ENCODE measurements at places on chromosomes 7 and 10.
A peak's percentile ranks its signal among the peaks of the same experiment; 100 is the strongest.

DNA sequence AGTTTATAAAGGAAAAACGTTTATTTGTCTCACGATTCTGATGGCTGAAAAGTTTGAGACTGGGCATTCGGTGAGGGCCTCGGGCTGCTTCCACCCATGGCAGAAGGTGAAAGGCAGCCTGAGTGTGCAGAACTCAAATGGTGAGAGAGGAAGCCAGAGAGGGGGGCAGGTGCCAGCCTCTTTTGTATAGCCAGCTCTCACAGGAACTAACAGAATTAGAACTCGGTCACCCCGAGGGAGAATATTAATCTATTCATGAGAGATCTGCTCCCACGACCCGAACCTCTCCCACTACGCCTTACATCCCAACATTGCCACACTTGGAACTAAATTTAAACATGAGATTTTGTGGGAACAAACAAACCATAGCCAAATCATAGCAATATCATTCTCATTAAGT, 112.6 kb downstream of the ZPBP start:
- peak; percentile 72 for DNase-seq

GRCh38 chr10:51224671-51225161, 150.4 kb downstream of the PRKG1 start:
- no peak for DNase-seq

- DNase-seq = no peak
Measured at GRCh38 chr7:28619256-28619655, 206.9 kb downstream of the CREB5 start.

DNA sequence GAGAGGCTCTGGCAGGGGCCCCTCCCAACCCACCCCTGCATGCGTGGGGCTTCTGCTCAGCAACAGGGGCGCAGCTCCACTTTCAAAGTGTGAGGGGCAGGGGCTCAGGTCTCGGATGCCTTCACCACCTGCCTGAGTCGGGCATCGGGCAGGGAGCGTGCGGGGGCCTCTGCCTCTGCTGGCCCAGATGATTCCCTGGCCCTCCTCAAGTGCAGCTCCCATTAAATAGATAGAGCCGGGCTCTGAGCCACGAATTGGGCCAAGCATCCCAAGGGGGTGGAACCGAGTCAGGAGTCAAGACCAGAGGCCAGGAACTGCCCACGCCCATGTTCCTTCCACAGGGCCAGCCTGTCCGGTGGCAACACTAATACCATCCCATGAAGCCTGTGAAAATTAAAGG, 108.9 kb upstream of the FAM20C start:
- DNase-seq = no peak

DNA sequence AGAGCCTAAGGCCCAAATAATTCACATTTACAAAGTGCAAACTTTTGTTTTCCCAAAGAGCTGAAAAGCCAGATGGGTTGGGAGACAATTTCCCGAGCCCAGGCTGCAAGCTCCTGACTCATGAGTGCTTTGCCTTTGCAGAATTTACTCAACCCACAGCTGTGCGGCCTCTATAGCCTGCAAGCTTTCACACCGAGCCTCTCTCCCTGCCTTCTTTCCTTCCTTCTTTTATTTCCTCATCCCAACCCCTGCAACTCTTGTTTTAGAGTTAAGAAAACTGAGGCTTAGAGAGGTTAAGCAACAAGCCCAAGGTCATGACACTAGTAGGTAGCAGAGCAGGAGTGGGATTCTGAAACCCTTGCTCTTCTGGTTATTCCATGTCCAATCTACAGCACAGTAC, 203.0 kb upstream of the GPR26 start:
- DNase-seq = no peak

DNA sequence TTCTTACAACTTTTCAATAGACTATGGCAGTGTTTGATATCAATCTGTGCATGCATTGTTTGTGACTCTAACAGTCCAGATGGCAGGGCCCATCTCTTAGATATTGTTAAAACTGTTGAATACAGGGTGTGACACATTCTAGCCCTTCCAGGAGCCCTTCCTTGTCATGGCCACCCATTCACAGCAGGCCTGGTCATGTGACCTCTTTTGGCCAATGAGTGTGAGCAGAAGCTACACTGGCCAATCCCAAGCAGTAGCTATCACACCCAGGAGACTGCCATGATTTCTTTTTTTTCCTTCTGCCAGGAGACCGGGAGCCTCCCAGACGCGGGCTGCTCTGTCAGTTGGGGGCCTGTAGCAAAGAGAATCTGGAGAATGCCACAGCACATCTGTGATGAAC, 655.4 kb upstream of the MKI67 start:
- DNase-seq = no peak

- DNase-seq = no peak
Measured at GRCh38 chr7:10802011-10802410, 171.7 kb upstream of the PHF14 start.

- no peak for DNase-seq
Measured at GRCh38 chr7:6179620-6180343, 92.6 kb downstream of the CYTH3 start.

DNA sequence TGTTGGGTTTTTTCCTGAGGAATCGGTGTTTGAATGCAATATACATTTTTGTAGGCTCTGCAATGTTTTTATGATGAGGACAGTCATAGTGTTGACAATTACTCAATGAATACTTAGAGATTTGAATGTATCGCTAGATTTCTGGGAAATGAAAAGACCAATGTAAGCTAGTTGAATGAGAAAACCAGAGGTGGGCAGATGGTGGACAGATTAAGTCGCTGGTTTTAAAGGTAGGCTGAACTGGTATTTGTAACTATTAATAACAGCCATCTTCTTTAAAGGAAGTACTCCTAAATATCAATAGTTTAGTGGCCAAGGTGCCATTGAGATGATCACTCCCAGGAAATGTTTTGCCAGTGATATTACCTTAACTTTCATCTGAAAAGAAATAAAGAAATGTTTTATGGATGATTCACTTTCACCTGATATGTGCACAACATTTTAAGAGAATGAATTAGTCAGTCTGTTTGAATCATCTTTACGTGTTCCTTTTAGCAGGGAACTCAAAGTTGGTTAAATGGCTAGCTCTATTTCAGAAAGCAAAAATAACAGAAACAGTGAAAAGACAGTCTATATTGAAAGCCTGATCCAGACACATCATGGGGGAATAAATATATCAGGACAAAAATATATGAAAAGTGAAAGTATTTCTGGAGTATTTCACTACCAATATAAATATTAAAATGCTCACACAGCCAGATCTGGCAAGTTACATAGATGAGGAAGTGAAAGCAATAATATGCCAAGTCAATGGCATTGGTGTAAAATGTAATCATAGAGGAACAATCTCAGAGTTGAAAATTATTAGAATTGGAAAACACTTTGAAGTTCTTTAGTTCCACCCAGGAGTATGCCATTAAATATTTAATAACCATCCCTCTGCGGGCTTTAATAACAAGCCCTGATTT, 20.7 kb downstream of the MET start:
- DNase-seq = no peak

DNA sequence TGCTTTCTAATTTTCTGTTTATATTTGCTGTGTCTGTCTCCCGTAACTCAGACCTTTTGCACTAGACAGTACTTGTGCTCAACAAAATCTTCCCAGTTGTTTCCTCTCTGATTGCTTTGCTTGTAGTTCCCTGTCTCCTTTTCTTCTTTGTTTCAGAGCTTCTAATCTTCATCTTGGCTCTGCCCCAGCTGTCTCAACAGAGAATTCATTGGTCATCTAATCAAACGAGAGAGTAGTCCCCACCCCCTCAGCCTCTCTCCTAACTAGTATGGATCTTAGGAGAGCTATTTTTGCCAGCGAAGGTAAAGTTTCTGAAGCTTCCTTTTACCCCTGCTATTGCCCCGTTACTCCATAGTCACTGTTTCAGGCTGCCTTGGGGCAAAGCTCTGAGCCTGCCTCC, 32.8 kb downstream of the SLC26A4 start:
- no peak for DNase-seq

- DNase-seq = no peak
Measured at GRCh38 chr7:36119005-36119706, 33.9 kb upstream of the EEPD1 start.

- no peak for DNase-seq
Measured at GRCh38 chr10:44355630-44356029, 29.3 kb downstream of the CXCL12 start.

GRCh38 chr10:21464134-21464533, 61.3 kb downstream of the SKIDA1 start:
- DNase-seq = peak; percentile 12

- DNase-seq = no peak
Measured at GRCh38 chr10:36872702-36873393, 252.6 kb upstream of the ANKRD30A start.

GRCh38 chr7:521221-522070, 1.8 kb upstream of the PDGFA start:
- peak; percentile 55 for DNase-seq

DNA sequence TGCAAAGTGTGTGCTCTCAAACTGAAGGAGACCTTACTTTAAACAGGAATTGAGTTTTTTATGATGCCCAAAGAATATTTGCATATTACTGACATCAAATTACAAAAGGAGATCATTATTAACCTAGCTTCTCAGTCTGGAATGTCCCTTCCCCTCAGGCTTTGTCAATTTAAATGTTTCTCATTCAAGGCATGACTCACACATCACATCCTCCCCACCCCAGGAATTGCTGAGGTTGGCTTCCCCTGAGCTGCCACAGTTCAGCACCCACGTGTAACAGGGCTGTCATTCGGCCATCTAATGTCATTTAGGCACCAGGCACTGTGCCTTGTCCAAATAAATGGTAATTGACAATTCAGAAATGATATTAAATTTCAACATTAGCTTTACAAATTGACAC, 305.9 kb upstream of the MGMT start:
- no peak for DNase-seq

GRCh38 chr10:15718694-15719048, 1.1 kb downstream of the ITGA8 start:
- DNase-seq = no peak

GRCh38 chr10:636769-637168, 52.7 kb downstream of the DIP2C start:
- DNase-seq = no peak

Measured in DMS53 (cell line).